ENCODE measurements at places on chromosomes 2 and 18.

GRCh38 chr2:65033178-65033577 lies 23.0 kb upstream of the CEP68 start:
- no peak for DNase-seq

- DNase-seq = no peak
Measured at GRCh38 chr2:197145471-197146056, 165.0 kb downstream of the ANKRD44 start.

- DNase-seq = no peak
Measured at GRCh38 chr2:235666213-235666781, 172.5 kb downstream of the AGAP1 start.

GRCh38 chr2:142100970-142101369 lies 29.8 kb downstream of the LRP1B start:
- no peak for DNase-seq

DNA sequence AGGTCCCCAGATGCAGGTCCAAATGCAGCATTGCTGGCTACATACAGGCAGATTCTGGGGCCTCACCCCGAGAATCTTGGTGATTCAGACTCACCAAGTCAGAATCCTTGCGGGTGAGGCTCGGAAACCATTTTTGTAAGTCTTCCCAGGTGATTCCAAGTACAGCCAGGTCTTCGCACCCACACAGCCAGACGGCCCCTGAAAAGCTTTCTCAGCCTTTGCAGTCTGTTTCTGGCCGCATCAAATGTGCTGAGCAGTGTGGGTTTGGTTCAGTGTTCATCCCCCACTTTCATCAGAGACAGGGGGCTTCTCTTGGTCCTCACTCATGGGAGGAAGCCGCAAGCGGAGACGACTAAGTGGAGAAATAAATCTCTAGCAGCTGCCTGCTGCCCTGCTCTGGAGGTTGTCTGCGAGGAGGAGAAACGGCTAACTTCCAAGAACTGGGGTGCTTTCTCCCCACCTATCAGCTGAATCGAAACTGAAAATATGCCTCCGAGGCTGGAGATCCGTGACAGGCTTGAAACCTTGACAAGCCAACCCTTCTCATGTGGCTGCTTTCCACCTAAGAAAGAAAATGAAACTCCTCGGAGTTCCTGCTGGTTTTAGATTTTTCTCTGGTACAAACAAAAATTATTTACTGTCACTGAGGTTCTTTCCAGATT lies 8.9 kb upstream of the TMEM185B start:
- peak; percentile 46 for DNase-seq

DNA sequence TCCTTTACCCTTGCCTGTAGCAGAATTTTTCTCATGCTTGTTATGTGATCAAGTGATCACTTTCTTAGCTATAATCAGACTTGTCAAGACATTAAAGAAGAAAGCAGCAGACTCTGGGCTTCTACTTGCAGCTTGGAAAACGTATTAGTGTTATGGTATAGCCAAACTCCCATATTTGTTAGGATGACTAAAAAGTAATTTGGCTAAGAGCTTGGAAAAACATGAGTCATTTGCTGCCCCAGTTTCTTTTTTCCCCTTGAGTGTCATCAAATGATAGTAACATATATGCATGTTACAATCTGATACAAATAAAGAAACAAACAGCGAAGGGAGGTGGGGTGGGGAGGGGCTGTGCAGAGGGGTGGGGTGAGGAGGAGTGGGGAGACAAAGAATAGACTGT lies 155.5 kb downstream of the IKZF2 start:
- DNase-seq = no peak

GRCh38 chr2:160445673-160446072 lies 47.9 kb downstream of the RBMS1 start:
- DNase-seq = no peak

GRCh38 chr18:40485318-40485717 lies 1469.7 kb upstream of the PIK3C3 start:
- no peak for DNase-seq

GRCh38 chr2:98637401-98638147 lies 29.2 kb downstream of the UNC50 start:
- no peak for DNase-seq

DNA sequence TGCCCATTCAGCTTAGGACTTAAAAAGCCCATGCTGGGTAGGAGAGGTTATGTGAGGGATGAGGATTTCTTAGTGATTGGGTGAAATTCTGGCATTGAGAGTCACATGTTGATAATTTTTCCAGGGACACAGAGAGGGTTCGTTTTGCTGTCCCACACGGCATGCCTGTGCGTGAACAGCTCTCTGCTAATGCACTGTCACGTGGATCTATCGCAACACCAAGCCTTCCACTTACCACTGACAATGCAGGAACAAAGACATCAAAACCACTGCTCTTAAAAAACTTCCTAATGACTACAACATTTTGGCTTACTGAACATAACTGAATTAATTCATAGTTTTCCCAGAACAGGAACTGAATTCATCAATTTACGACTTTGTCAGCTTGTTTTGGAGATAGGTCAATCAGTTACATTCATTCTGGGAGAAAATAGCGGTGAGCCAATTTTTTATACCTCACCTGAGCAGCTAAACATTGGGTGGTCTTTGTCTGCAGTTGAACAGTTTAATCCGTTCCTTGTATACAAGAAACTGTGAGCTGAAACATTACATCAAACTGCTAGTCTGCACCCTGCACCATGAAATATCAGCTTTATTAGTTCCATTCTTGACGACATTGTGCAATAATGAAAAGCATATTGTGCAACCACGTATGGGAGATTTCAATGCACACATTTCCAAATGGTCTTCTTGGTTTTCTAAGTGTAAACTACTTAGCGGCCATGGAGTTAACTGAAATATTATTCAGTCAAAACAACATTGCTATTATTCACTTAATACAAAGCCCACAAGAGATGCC lies 127.1 kb downstream of the LPIN1 start:
- DNase-seq = no peak

GRCh38 chr18:9918016-9918680 lies 4.3 kb downstream of the VAPA start:
- no peak for DNase-seq

- no peak for DNase-seq
Measured at GRCh38 chr18:49628881-49629795, 67.3 kb downstream of the LIPG start.

DNA sequence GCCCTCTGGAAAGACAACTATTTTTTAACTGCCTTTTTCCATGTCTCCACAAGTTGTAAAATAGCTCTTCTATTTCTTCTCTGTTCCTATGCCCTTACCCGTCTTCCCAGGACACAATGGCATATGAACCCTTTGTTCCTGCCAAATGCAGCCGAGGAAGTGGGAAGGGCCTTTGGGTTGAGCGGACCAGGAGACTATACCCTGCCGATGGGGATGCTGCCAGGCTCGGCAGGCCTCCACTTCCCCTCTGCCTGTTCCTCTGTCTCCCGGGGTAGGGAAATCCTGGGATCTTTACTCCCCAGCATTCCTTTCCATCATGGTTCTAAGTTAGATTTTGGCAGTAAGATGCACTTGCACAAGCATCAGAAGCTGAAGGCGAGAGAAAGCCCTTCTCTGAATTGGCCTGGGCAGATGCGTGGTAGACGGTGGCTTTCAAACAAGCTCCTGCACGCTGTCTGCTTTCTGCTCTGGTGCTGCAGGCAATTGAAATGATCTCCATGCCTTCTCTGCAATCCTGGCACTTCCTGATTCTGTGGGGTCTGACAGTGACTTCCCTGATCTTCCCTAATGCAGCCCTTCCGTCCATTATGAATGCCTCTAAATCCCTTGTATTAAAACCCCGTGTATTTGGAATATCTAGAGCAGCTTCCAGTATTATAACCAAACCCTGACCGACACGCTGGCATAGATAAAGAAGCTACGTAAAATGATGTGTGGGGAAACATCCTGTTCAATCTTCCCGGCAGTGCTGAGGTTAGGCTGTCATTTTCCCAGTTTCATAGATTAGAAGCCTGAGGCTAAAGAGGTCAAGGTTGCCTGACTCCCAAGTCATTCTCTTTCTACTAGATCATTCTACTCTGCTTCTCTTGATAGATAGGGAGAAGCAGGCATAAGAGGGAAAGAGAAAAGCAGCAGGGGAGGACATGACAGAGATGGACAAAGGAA lies 69.8 kb downstream of the MCFD2 start:
- DNase-seq = no peak

- no peak for DNase-seq
Measured at GRCh38 chr2:211141646-211142045, 585.2 kb downstream of the CPS1 start.

- no peak for DNase-seq
Measured at GRCh38 chr2:3243804-3244203, 133.8 kb downstream of the EIPR1 start.

DNA sequence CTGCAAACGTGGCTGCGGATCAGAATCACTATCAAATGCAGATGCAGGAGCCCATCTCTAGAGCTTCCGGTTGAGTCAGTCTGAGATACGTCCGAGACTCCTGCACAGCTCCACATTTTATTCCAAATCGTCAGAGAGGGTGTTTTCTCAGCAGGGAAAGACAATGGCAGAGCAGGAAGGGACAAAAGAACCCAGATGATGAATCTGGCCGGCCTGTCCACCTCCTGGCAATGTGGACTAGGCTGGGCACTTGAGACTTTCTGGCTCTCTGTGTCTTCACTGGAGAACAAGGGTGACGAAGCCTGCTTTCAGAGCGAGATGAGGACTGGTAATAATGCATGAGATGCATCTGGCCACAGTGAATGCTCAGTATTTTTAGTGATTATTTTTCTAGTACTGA lies 255.9 kb upstream of the MYT1L start:
- no peak for DNase-seq

DNA sequence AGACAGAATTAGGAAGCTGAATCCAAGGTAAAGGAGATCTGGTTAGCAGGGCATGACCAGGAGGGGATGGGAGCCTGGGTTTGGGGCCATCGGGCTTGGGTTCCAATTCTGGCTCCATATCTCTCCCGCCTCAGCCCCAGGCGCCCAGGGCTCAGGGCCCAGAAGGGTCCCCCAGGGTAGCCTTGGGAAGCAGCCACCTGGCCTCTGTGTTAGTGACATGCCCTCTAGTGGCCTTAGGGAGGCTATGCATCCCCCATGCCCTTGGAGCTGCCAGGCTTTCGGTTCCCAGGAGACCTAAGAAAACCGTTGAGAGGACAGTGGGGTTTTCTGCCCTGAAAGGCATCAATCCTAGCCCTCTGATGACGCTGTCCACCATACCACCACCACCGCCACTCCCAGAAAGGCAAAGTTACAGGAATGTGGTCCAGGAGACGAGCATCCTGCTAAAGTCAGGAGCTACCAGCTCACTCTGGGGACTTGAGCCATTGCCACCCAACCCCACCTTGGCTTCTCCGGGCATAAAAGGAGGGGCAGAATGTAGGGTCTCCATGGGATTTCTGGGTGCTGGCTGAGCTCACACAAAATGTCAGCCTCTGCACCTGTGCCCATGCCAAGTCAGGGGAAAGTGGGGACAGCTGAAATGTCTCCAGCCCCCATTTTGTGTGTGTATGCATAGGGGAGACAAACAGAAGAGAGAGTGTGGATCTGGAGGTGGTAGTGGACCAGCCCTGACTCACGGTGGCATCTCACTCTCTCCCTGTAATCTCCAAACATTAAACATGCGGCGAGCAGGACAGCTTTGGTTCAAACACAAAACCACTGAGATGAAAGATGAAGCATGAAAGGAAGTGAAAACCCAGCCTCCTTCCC lies 56.5 kb downstream of the EMX1 start:
- DNase-seq = no peak

- no peak for DNase-seq
Measured at GRCh38 chr2:45004562-45005191, 4.6 kb downstream of the SIX2 start.

DNA sequence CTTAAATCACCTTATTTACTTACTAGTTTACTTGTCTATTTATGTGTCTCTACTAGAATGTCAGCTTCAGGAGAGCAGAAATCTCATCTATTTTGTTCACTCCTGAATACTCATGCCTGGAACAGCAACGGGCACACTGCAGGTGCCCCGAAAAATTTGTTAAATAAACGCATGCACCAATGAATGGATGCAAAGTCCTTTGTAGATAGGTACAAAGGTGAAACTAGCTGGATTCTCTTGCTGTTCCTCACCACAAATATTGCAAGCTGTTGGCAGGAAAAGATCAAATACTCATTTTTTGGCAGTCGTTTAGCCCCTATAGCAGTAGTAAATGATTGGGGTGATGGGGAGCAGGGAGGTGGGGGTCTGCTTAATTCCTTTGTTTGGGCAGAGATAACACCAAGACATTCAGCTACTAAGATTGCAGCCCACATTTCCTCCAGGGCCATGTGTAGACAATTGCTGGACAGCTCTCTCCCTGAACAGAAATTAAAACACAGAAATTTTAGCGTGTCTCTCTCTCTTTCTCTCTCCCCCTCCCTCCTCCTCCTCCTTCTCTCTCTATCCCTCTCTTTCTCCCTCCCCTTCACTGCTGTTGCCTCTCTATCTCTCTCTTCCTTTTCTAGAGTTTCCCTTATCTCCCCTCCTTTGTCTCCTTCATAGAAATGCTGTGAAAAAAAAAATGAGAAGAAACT lies 5.4 kb downstream of the MARCHF4 start:
- DNase-seq = no peak

- DNase-seq = no peak
Measured at GRCh38 chr2:30761226-30761625, 46.0 kb downstream of the CAPN13 start.

DNA sequence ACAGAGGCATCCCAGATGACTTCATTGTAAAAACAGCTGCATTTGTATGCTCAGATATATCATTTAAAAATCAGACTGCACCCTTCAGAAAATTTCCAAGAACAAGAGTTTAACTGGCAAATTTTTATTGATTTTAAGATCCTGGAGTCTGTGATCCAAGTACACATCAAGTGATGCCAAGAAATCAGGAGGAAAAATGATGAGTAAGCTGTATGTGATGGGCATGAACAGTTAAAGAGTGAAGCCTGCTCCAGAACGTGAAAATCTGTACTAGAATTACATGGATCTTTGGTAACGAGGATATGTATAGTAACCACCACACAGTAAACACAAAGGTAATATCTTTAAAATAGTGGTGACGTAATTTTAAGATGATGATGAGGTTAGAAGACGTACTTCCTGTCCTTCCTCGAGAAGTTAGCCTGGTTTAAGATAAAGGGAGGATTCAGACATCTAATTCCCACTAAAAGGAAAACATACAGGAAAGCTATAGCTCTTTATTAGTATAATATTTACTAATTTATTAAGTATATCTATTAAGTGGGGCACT lies 1374.3 kb upstream of the DDX18 start:
- no peak for DNase-seq

DNA sequence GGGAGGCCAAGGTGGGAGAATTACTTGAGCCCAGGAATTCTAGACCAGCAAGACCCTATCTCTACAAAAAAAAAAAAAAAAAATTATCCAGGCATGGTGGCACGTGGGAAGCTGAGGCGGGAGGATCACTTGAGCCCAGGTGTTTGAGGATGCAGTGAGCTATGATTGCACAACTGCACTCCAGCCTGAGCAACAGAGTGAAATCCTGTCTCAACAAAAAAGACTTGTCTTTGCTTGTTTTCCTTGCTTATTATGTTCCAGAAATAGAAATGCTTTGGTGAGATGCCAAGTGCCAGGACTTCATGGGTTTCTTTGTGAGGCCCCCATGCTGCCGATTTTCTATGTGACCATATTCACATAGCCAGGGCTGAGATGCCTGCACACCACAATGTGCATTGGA lies 9.0 kb downstream of the DCDC2C start:
- DNase-seq = no peak
